RPMI7951 (cell line): ENCODE measurements at places on chromosomes 12 and 14.

DNA sequence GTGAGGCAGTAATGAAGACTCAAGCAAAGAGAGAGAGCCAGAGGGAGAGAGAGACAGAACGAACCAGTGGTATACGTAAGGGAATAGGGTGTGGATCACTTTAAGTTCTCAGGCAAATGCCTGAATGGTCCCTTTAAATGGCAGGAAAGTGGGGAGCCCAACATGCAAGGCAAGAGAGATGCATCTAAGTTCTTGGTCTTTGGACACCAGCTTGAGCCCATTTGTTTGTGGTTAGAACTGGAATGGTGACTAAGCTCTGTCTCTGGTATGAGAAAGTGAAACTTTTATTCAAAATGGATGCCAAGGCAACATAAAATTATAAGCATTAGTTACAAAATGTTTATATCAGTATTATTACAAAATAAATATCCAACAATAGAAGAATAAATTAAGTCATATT, 192.2 kb upstream of the ALG10 start:
- DNase-seq: peak; percentile 86

- no peak for DNase-seq
Measured at GRCh38 chr12:41407232-41407799, 219.2 kb downstream of the PDZRN4 start.

DNA sequence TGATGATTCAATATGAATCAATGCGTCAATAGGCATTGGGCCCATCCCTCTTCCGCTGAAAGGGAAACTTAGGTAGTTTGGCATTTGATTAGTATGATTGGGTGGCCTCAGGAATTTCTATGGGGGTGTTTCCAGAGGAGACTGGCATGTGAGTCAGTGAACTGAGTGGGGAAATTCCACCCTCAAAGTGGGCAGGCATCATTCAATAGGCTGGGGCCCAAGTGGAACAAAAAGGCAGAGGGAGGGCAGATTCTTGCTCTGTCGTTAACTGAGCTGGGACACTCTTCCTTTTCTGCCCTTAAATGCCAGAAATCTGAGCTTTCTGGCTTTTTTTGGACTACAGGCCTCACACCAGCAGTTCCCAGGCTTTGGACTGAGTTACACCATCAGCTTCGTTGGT, 373.5 kb downstream of the RPS29 start:
- no peak for DNase-seq

DNA sequence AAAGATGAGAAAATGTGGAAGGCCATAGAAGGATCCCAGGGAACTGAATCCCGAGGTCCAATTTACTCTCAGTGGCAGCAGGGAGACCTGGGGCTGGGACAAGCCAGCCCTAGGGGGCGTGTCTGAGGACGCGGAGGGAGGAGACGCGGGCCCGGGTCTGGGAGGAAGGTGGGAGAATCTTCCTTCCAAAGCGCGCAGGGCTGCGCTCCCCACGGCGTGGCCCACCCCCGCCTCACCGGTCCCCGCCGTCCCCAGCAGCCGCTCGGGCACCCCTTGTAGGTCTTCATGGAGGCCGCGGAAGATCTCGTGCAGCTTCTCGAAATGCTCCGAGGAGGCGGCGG, 323 bp downstream of the VTI1B start:
- peak; percentile 65 for DNase-seq

GRCh38 chr12:106301241-106301610, 1.3 kb upstream of the TCP11L2 start:
- DNase-seq: no peak

DNA sequence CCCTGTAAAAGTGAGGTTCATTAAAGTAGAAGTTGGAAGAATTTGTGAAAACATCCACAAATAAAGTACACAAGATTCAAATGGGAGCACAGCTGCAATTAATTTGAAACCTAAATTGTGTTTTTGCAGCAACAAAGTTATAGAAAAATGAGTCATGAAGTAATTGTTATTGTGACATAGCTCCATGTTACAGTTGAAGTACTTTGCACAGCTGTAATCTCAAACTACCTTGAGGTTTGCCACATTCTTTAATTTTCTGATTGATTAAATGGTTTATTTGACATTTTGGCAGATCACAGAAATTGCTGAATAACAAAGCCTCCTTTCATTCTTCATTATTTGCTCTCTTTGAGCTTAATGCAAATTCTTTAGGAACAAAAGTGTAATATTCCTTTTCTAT, 111.3 kb downstream of the RMST start:
- no peak for DNase-seq

DNA sequence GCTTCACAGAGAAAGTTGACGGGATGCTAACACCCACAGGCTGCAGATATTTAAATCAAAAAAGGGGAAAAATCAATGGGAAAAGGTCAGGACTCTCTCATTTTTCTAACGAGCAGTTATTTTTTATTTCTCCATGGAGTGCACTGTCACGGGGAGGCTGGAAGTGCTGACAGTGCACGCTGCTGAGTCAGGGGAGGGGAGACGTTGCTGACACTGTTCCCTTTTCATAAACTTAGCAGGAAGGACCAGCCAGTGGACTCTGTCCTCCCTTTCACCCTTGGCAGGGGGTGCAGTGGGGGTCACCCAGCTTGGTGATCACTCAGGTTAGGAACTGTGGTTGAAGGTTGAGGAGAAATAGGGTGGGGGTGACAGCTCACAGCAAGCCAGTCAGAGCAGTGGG, 65.6 kb upstream of the FUT8 start:
- DNase-seq: no peak

GRCh38 chr12:4272424-4273272, 914 bp upstream of the CCND2 start:
- DNase-seq: no peak

DNA sequence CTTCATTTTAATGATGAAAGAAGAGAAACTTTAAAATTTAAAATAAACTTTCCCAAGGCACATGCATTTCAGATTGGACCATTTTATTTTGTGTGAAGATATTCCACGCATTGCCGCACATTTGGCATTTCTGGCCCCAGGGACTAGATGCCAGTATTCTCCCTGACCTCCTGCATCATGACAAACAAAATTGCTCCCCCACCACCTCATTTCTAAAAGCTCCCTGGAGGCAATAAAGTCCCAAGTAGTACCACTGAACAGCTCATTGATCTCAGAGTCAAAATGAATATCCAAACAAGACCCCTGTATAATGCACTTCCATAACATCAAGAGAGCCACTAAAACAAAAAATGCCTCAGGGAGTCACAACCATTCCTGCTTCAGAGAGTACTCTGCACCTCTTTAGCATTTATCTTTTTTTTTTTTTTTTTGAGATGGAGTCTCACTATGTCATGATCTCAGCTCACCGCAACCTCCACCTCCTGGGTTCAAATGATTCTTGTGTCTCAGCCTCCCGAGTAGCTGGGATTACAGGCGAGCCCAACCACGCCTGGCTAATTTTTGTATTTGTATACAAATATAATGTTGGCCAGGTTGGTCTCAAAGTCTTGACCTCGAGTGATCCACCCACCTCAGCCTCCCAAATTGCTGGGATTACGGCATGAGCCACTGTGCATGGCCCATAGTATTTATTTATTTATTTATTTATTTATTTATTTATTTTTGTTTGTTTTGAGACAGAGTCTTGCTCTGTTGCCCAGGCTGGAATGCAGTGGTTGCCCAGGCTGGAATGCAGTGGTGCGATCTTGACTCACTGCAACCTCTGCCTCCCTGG, 48.8 kb upstream of the RASSF3 start:
- no peak for DNase-seq

DNA sequence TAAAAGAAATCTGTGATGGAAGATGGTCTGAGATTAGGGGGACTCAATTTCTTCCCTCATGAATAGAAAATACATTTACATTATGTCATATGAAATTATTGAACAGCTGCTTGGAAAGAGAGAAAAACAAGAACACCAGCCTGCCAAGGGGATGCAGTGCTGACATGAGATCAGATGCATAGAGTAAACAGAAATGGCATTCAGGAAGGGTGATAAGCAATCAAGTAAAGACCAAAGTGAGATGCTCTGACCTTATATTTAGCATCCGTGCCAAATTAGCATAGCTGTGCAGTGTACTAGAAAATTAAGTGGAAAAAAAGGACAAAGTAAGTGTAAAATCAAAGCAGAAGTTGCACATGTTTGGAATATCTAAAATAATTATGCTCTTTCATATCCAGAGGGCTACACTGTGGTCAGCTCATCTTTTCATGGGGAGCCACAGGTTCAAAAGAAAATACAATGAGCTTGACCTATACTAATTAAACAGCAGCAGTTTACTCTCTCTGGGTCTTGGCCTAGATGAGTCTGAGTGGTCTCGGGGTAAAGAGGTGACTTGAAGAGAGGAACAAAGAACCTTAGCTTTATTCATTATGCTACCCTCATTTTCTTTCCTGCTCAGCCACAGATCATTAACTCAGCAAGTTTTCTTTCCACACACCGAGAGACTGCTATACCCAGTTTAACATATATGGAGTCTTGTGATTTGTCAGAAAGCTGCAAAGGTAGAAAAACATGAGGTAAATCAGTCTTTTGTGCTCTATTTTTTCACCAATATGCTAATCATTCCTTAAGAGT, 359.4 kb upstream of the FOXG1 start:
- DNase-seq: no peak

DNA sequence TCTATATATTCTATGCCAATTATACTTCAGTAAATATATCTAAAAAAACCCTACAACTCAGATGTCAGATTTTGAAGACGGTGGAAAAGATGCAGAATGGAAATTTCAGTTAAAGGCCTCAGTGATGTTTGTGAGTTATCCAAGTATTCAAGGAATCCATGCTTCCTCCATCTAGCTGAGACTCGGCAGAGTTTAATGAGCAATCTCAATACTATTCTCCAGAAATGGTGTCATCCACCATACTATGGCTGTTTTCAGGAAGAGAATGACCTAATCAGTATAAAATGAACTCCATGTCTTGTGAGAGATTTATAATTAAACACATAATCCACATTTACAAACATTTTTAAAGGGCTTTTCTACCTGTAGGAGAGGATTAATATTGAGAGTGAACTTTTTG, 66.0 kb downstream of the KLHL28 start:
- DNase-seq: peak; percentile 34

DNA sequence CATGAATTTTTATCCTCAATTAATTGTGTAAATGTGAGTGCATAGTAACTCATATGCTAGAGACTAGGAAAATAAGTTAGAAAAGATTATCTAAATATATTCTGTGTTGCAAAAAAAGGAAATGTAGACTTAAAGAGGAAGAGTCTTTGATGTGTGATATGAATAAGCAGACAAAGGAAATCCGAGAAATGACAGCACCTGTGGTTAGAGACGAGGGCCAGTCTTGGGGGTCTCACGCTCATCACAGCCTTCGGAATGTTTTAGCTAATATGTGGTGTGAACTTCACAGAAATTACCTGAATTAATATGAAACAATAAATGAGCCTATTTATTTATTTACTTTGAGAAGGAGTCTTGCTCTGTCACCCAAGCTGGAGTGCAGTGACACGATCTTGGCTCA, 11.6 kb downstream of the ATP6V0A2 start:
- no peak for DNase-seq

GRCh38 chr12:51009056-51009440, 17.1 kb downstream of the SLC11A2 start:
- peak; percentile 51 for DNase-seq

DNA sequence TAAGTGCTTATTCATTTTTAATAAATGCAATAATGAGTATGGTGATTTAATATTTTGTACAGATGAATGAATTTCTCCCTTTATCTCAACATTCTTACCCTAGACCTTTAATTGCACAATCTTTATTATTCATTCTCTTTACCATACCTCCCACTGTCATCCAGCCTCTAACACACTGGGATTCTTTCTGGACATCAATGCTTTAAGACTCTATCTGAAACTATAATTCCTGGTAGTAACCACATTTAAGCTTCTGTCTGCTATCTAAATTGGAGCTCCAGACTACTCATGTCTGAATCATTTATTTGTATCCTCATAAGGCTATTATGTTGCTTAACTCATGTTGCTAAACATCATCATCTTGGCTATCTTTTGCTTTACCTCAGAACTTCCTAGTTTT, 270.2 kb downstream of the ALG10B start:
- no peak for DNase-seq

DNA sequence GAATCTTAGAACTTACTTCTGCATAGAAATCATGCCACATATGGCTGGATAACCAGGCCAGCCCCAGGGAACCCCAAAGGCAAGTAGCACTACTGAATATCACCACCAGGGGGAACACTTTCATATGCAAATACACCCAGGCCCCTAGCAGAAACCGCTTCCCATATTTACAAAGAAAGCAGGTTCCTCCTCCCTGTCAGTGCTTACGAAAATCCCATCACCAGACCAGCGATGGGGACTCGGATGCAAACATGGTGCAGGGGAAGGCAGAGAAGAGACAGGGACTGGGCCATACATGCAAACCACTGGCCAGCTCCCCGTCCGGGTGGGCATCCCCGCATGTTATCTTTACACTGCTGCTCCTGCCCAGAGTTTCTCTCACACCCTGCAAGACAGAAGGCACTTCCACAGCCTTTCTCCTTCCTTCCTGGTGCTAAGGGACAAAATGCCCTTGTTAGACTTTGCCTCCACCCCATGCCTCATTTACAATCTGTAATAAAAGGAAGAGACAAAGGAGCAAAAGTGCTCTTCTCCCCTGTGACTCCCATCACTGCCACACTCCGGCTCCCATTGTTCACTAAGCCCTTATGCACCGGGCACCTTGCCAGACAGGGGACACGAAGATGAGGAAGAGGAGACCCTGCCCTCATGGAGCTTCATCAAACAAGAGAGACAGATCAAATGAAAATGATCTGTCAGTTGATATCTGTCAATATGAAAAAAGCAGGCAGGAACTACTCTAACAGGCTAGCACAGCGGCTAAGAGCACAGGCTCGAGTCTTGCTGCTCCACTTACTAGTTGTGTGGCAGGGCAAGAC, 62.3 kb downstream of the PTPN21 start:
- peak; percentile 62 for DNase-seq

GRCh38 chr12:22406627-22407026, 72.1 kb upstream of the ST8SIA1 start:
- no peak for DNase-seq
